ENCODE measurements at places on chromosomes 2 and 18.

DNA sequence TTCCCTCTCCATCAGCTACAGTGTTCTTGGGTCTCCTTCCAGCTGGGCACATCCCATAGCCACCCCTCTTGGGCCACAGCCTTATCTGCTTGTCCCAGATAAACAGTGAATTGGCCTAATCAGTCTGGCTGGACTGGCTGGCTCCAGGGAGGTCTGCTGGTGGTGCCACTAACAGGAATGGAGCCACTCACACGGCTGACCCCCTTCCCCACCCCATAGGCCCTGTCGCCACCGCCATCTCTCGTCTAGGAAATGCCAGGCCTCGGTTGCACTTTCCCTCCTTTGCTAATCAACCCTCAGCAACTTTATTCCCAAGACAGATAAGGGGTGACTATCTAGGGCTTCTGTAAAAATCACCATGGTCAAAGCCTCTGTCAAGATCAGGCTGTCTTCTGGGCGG is 23.0 kb upstream of the TNP1 start:
- no peak for DNase-seq

GRCh38 chr18:36128530-36128870 is 640 bp downstream of the SLC39A6 start:
- peak; percentile 11 for DNase-seq

DNA sequence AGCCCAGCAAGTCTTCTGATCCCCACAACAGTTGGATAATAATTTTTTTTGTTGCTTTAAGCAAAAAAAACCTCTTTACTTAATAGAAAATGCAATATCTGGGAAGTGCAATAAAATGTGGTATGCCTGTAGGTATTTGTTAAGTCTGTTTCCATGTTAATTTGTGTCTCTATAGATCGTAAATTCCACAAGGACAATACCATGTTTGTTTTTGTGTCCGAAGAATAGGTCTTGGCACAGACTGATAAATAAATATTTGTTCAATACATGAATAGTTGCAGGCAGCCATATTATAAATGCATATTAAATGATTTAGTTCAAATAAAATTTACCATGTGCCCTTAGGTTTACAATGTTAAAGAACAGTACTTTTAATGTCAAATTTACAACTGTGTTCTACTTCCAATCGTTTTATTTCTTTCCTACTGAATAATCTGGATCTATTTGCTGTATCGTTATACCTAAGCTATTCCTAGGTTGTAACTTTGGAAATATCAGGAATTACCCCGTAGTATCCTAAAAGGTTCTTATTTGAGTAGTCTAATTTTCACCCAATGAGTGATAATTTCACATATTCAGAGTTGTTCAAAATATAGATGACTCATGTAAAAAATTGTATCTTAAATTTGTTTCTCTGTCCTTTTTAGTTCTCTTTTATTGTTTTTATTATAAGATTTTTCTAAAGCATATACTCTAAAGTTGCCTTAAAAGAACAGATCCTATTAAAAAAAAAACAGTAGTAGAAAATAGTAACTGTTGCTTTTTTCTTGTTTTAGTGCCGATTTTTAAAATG is 151.8 kb downstream of the EHBP1 start:
- no peak for DNase-seq

DNA sequence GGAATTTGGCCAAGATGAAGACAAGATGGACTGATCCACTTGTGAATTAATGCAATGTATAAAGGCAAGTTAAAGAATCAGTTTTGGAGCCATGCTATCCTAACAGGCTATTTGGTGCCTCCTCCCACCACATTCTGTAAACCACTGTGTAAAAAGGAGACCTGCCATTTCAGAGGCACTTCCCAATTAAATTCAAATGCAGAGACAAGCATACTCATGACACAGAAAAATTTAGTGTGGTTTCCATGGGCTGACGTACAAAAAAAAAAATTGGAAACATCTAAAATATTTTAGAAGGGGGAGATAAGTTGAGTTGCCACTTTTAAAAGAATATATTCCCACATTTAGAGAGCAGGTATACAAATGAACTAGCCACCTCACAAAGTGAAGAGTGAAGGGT is 112.1 kb downstream of the TCF4 start:
- no peak for DNase-seq

- DNase-seq, result no peak
These were observed 188.7 kb downstream of the ANKRD44 start for GRCh38 chr2:197121756-197122385.

GRCh38 chr18:3610813-3611212 is 160.8 kb downstream of the TGIF1 start:
- no peak for DNase-seq

DNA sequence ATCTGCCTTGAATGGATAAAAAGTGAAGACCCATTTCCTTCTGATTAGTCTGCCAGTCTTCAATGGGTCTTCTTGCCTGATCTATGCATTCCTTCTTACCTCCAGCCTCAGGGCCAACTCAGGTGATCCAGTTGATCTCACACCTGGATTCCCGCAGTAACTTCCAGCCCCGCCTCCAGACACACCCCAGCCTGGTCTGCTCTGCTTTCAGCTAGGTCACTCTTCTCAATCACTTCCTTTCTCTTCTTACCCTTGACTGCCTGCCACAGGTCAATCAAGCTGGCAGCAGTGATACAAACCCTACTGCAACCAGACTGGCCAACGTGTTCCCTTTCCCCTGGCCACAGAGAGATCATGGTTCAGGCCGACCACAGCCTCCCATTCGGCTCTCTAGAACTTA is 263.6 kb downstream of the ZNF516 start:
- DNase-seq, result no peak

GRCh38 chr2:10568736-10569432 is 120.8 kb upstream of the ODC1 start:
- no peak for DNase-seq

DNA sequence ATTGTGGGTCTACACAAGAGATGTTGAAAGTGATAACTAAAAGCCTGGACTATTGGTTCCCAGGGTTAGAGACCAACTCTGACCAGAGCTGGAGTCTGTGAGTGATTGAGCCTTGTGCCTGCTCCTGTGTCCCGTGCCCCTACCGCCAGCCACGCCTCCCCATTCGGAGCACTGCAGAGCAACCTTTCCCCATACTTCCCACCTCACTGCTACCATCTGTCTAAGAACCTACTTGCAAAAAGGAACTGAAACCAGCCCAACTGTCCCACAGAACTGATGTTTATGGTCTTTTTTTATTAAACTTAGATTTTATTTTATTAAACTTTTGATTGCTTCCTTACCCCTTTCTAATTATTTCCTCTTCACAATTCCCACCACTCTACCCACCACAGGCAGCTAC is 300.3 kb upstream of the MGAT5 start:
- DNase-seq, result no peak

- no peak for DNase-seq
These were observed 498.2 kb upstream of the TCF4 start for GRCh38 chr18:56086176-56086575.

GRCh38 chr2:109486711-109487535 is 126.8 kb downstream of the SEPTIN10 start:
- peak; percentile 69 for DNase-seq

DNA sequence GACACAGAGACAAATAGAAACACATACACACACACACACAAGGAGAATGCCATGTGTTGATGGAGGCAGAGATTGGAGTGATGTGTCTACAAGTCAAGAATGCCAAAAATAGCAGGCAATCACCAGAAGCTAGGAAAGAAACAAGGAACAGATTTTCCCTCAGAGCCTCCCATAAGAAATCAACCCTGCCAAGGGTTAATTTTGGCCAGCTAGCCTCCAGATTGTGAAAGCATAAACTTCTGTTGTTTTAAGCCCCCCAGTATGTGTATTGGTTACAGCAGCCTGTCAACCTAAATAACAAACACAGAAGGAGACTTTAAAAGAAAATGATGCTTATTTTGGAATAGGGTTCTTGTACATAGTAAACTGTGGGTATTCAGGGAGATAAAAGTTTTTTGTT is 5.6 kb upstream of the STK39 start:
- no peak for DNase-seq

DNA sequence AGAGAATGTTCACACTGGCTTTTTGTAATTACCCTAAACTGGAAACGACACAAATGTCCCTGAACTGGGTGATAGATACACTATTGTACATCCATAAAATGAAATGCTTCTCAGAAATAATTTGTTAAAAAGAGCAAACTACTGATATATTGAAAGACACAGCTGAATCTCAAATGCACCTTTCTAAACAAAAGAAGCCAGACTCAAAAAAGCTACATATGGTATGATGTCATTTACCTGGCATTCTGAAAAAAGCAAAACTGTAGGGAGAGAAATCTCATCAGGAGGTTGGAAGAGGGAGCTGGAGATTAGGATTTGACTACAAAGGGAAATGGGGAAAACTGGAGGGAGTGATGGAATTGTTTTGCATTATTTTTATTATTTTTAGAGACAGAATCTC is 12.0 kb downstream of the SLC38A11 start:
- DNase-seq, result no peak

DNA sequence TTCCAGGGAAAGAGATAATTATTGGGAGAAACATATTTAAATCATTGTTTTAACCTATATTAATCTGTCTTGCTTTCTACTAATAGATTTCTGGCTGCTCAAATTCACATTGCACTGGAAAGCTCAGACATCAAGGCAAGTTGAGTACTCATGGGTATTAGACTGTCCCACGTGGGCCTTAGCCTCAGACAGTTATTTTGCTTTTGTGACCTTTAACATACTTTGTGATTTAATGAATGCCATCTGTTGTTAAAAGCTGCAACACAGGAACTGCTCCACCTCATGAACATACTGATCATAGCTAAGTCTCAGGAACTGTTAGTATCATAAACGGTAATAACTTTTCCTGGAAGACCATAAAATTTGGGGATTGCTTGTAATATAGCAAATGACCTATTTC is 2.7 kb upstream of the LCT start:
- DNase-seq, result peak; percentile 49

- DNase-seq, result no peak
These were observed 19.5 kb upstream of the DARS1 start for GRCh38 chr2:136004965-136005364.

GRCh38 chr2:168210895-168211570 is 36.4 kb downstream of the STK39 start:
- DNase-seq, result peak; percentile 39

- DNase-seq, result no peak
These were observed 32.3 kb downstream of the CARF start for GRCh38 chr2:202944408-202944807.

- no peak for DNase-seq
These were observed 29.0 kb upstream of the CFAP36 start for GRCh38 chr2:55490554-55490953.

DNA sequence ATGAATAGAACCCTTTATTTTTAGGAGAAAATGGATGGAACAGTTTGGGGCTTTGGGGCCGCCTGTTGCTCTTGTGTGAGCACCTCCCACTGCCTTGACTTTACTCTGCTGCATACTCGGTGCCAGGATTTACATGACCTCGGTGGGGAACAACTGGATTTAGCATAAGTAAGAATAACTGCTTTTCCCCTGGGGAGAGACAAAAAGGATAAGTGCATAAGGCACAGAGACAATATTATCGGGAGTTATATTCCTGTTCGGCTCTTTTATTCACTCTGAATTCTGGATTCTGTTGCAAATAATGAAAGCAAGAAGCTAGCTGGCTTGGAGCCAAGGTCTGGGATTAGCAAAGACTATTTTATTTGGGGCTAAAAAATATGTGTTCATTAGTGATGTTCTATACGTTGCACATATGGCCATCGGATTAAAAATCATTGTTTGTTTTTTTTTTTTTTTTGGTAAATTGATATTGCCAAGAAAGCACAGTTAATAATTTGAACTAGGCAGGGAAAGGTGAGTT is 69.8 kb downstream of the CYBRD1 start:
- no peak for DNase-seq

DNA sequence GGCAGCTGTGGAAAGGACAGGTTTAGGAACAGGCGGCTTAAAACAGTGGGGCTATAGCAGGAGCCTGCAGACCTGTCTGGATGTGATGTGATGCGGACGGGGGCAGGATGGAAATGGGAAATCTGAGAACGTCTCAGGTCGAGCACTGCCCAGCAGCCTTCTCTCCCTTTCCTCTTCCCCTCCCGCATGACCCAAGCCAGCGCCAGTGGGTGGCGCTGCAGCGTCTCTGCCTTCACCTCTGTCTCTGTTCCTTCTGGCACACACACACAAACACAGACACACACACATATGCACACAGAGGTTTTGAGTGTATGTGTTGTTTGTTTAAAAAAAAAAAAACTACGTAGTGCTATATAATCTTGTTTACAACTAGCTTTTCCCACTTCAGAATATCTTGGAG is 82.0 kb upstream of the SLC66A3 start:
- DNase-seq, result no peak

GRCh38 chr2:98027538-98027937 is 31.8 kb upstream of the TMEM131 start:
- no peak for DNase-seq

- DNase-seq, result no peak
These were observed 232.8 kb downstream of the KLHL29 start for GRCh38 chr2:23617811-23618215.

DNA sequence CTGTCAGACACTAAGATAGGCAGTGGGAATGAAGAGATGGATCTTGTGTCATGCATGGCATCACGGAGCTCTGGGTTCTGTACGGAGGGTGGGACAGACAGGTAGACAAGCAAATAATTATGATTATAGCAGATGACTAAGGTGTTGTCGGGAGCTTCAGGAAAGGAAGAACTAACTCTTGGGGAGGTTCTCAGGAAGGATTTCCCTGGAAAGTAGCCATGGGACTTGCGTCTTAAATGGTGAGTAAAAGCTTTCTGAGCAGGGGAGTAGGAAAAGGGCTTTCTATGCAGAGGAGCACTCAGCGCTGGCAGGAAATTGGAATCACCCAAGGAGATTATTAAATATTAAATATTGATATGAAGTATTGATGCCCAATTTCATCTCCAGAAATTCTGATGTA is 35.5 kb downstream of the ATOH8 start:
- no peak for DNase-seq

DNA sequence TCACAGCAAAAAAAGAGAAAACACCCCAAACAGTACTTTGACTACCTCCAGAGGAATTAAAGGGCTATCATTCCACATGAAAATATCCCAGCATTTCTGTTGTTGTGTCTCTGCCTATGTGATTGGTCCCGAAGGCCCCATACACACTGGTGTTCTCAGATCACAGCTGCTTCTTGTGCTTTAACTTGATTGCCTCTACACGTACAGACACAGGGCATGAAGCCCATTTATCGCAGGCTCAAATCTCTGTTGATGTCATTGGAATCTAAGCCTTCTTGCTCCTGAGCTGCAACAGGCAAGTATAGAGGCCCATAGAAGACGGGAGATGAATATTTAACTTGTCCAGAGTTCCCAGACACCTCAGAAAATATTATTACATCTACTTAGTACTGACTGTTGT is 405.2 kb downstream of the NCKAP5 start:
- DNase-seq, result no peak

DNA sequence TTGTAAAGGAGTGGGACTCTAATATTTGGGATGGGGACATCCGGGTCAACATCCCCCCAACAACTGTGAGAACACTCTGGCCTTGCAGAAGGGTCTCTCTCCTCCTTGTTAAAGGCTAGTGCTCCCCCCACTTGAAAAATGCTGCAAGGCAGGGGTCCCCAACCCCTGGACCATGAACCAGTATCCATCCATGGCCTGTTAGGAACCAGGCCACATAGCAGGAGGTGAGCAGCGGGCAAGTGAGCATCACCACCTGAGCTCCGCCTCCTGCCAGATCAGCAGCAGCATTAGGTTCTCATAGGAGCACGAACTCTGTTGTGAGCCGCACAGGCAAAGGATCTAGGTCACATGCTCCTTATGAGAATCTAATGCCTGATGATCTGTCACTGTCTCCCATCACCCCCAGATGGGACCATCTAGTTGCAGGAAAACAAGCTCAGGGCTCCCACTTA is 243.9 kb upstream of the ID2 start:
- DNase-seq, result no peak
